ENCODE measurements at places on chromosomes 6 and 20.
A peak's percentile ranks its signal among the peaks of the same experiment; 100 is the strongest.

- DNase-seq, result no peak
These were observed 159.3 kb downstream of the CD83 start for GRCh38 chr6:14276667-14277404.

DNA sequence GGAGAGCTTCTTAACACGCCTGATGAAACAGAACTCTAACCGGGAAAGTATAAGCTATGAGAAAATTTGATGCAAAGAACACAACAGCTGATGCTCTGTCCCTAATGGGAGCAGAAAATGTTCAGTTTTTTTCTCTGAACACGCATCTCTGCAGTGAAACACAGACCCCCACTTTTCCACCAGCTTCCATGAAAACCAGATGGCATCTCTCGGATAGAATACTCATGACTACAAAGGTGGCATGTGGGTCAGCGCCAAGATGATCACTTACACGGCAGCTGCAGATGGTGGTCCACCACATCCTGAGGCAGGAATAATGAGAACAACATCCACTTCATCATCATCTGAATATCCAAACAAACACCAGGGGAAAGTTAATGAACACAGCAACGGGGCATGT, 85.2 kb upstream of the CNR1 start:
- DNase-seq, result no peak

- DNase-seq, result no peak
These were observed 37.6 kb downstream of the GOPC start for GRCh38 chr6:117564681-117565080.

DNA sequence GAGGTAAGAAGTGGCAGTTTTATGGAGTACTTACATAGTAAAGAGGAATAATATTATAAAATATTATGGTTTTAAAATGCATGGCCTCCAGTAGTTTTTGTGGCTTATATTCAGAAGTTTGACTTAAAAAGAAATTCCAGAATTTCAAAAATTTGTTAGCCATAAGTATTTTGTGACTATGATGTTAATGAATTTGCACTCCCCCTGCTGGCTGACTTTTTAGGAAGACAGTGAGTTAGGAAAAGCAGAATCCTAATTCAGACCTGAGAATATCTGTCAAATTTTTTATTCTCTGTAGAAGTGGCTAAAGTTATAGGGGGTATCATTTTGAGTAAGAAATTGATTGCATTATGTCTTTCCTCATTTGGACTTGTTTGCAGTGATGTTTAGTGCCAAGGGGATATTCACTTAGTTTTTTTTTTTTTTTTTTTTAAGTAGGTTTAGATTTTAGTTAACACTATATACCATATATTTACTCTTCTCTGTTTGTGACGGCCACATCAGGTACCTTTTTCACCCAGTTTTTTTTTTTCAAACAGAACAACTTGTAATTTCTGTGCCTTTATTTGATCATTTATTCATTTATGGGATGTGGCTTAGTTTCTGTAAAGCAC, 40.8 kb downstream of the ZFAND3 start:
- DNase-seq, result peak; percentile 54

DNA sequence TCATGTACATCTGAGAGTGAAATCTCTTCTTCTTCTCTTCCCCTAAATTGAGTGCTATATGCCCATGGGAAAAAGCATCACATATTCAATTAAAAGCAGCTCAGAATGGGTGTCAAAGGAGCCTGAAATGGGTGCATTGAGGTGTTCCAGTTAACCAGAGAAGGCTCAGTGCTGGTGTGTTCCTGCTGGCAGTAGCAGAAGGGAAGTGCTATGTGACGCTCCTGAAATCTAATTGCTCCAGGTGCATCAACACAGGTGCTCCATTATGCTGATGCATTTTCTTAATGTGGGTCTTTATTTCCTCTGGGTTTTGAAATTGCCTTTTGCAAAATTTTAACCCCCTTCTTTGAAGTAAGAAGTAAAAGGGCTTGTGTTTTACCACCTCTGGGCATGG, 17.9 kb downstream of the SLC22A2 start:
- DNase-seq, result no peak

DNA sequence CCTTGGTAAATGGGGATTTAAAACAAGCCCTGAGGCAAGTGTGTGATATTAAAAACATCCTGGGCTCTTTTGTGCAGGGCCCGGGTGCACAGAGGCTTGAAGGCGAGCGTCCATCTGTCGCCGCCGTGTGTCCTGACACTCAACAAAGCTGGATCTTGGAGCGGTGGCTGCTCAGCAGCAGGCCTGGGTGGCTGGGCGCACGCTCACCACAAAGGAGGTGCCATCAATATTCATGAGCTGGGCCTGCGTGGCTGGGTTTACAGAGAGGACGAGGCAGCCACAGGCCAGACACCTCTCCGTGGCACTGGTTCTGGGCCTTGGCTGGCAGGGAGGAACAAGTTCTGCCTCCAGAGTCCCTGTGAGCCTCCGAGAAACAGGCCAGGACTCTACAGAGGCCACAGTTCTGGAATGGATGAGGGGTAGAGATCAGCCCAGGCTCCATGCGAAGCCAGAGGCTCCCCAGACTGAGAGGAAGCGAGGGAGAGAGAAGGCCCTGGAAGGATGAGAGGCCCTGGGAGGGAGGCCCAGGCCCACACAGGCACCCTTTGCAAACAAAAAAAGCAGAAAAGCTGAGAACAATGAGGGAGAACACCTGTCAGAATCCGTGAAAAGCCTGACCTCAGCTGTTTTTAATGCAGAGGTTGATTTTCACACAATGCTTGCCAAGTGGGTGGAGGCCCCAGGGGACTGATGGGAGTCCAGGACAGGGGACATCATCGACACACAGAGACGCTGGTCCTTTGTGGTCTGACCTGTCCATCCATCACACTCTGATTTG, 21.9 kb downstream of the BHLHE23 start:
- DNase-seq, result no peak

DNA sequence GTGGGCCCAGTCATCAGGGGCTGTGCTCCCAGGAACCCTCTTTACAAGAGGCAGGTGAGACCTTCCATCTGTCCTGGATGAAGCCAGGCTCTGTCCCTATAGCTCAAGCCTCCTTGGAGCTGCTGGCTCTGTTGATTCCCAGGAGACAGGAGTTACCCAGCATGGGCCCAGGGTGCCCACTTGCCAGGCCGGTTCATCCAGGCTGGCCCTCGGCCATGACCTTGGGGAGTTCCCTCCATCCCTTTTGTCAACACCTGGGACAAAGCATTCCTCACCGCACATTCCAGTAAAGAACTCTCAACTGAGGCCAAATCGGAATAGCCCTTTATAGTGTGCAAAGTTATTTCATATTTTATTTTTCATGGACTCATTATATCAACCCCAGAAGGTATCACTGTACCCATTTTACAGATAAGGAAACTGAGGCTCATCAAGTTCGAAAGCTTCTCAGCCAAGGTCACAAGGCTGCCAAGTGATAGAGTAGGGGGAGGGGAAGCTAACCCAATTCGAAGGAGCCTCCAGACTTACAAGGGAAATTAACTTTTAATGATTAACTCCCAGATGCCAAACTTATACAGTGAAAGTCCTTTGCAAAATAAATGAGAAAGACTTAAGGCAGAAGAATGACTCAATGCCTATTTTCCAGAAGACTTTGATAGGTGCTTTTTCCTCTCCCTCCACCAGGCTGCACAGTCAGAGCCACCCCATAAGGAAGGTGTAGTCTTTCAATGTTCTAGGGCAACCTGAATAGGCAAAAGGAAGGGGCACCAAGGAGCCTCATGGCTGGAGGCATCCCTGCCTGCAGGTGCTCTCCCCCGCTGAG, 18.5 kb downstream of the SDC4 start:
- DNase-seq, result no peak

- DNase-seq, result no peak
These were observed 243.7 kb upstream of the RREB1 start for GRCh38 chr6:6863970-6864639.

DNA sequence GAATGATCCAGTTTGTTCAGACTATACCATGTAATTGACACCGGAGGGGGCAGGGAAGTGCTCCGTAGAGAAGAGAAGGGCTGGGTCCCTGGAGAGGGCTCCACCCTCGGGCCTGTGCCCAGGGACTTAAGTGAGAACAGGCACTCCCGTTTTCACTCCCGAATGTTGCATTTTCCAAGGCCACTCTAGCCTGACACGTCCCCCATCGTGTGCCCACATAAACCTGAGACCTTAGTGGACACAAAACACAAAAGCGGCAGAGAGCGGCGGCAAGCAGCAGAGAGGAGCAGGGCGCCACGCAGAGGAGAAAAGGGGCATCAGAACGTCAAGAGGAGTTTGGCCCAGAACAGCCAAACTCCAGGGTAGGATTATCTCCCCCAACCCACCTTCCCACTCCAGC, 1405.1 kb downstream of the GRIK2 start:
- DNase-seq, result no peak

DNA sequence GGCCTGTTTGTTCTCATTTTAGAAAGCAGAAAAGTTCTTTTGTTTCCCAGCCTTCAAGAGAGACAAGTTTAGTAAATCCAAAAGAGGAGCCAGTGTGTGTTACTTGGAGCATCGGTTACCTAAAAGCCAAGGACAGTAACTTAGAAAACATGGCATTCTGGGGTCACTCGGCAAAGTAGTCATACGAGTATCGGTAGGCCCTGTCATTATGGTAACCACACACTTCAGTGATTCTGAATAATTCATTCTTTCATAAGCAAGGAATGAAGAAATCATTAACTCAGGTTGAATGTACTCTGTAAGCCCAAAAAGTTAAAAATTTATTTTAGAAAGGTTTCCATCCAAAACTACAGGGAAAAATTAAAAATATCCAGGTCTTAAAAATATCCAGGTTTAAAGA, 34.0 kb downstream of the CNKSR3 start:
- DNase-seq, result no peak

DNA sequence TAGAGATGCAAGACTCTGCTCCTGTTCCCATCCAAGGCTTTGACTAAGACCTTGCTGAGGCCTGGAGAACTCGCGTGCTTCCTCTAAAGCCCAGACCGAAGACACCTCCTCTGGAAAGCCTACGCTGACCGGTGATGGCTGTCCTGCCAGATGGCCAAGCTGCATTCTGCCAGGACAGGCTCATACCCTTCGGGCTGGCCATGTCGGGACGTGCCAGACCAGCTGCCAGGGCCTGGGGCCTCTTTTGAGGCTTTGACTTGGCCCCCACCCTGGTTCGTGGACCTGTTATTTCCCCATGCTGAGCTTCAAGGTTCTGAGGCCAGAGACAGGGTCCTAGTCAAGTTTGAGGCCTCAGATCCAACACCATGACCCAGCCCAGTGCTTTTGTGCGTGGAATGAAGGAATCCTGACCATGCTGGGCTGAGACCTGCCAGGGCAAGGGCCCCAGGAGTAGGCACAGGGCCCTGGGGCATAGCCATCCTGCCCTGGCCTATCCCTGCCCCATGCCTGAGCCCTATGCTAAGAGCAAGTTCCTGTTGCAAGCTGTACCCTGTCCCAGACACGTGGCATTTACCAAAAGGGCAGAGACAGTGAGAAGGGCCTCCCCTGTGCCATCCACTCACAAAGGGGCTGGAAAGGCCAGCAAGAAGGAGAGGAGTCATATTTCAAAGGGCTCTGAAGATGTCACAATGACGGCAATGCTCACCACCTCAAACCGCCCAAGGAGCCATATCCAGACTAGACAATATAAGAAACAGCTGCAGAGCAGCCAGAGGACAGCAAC, 42.8 kb downstream of the MRPL14 start:
- peak; percentile 78 for DNase-seq

- DNase-seq, result no peak
These were observed 196.6 kb downstream of the ESR1 start for GRCh38 chr6:152004036-152004566.

DNA sequence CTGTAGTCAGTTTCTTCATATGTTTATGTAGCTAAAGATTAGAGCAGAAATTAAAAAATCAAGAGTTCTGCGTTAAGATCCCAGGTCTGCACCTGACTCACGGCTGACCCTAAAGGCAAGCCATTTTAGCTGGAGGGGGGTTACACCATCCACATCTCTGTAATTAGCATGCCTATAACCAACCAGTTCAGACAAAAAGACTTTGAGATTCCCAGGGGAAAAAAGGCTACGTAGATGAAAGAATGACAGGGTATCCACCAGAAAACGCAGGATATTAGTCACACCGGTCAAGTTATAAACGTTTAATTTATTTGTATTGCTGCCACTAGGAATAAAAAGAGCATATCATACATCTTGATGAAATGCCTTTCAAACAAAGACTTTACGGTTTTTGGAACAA, 299.1 kb downstream of the FOXC1 start:
- no peak for DNase-seq

GRCh38 chr6:90977513-90977912, 390.6 kb upstream of the MAP3K7 start:
- DNase-seq, result no peak

- DNase-seq, result no peak
These were observed 87.8 kb upstream of the HS3ST5 start for GRCh38 chr6:114430534-114431124.

- DNase-seq, result no peak
These were observed 83.4 kb upstream of the TOP1 start for GRCh38 chr20:40945189-40945588.

- DNase-seq, result no peak
These were observed 77.4 kb downstream of the FIG4 start for GRCh38 chr6:109768485-109768884.

DNA sequence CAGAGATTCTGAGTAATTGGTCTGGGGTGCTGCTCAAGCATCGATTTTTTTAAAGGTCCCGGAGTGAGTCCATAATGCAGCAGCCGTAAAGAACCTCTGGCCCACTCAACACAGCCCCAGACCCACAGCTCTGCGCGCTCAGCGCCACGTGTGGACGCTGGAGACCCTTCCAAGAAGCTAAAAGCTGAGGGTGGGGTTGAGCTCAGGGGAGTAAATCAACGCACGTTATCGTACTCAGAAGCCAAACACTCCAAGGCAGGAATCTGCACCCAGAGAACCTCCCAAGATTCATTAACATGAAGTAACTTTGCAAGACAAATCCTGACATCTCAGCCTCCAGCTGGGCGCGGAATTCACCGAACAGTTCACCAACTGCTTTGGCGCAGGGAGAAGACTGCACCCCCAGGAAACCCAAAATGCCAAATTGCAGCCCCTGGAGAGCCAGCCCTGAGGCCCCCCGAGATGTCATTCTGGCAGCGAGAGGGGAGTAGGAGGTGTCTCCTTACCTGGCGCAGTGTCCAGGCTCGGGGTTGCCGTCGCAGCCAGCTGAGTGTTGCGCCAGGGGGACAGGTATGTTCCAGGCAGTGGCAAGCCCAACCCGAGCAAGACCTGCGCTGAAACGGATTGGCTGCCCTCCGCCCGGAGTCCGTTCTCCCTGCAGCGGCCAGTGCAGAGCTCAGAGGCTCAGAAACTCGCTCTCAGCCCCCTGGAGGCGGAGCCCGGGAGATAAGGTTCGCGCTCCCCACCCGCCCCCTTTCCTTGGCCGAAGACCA, at the start of gene COL21A1:
Gene COL21A1, minus strand, starts transcription at position 700 of the 773 bp plus-strand sequence. CDS start 64,962 bp downstream, outside the sequence.
- DNase-seq, result peak; percentile 89

GRCh38 chr6:111920578-111920977, 47.3 kb upstream of the FYN start:
- no peak for DNase-seq

DNA sequence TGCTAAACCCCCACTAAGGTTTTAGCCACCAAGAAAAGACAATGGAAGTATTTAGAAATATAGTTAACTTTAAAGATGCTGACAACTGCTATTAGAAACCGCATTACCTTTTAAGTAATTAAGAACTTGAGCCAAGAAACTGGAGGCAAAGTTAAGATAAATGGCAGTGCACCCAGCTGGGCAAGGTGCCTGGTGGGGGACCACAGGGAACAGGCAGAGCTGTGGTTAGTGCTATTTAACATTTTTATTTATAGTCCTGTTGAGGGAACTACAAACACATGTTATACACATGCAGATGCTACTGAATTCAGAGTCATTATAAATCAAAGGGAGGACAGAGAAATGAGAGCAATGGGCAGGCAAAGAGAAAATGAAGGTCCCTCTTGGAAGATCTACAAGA, 447.9 kb downstream of the TFAP2B start:
- DNase-seq, result no peak
